Activated CD4-positive, alpha-beta memory T cell treated with anti-CD3 and anti-CD28 coated beads for 36 hours (primary cell): ENCODE measurements at places on chromosomes 4 and X. TPM values are rescaled to one million over a fixed set of nuclear protein-coding genes. Genes with fewer than 3 reads are reported as not detected.

MAGEB2 gene
- total RNA-seq, result not detected

DNA sequence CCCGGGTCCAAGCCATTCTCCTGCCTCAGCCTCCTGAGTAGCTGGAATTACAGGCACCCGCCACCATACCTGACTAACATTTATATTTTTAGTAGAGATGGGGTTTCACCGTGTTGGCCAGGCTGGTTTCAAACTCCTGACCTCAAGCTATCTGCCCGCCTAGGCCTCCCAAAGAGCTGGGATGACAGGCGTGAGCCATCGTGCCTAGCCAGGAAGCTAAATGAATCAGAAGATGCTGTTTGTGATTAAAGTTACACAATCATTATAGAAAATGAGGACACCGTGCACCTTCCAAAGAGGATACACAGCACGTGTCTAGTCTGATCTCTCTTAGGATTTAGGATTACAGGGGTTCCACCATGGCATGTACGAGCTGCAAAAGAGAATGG is 99.6 kb downstream of the DHRSX start:
- DNase-seq, result no peak

GRCh38 chr4:87445964-87446363 is 23.6 kb downstream of the NUDT9 start:
- DNase-seq, result no peak

GRCh38 chrX:136228839-136229207 is 22.4 kb downstream of the MAP7D3 start:
- DNase-seq, result no peak
